ENCODE measurements at places on chromosomes 13 and 19.

GRCh38 chr13:39452417-39452816 is 150.6 kb downstream of the LHFPL6 start:
- DNase-seq, result no peak

DNA sequence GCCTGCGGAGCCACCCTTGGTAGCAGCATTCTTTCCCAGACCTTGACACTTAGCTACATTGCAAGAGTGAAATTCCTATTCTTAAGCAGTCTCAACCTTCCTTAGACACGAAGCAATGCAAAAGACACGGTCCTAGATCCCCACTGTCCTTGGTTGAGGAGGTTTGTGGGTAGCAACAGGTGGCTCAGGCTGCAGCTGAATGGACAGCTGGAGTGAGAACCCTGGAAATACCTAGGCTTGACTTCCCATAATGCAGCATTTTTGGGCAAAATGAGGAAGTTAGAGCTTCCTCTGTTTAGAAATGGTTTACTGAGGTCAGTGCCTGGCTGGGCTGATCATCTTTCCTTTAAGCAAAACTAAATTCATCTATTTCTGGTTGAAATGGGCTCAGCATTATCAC is 296.6 kb downstream of the RFC3 start:
- no peak for DNase-seq

- no peak for DNase-seq
Measured at GRCh38 chr19:6039566-6040225, 61.8 kb upstream of the RANBP3 start.

GRCh38 chr13:39516096-39516495 is 86.9 kb downstream of the LHFPL6 start:
- DNase-seq, result no peak

- no peak for DNase-seq
Measured at GRCh38 chr13:30984620-30985019, 52.2 kb downstream of the TEX26 start.

DNA sequence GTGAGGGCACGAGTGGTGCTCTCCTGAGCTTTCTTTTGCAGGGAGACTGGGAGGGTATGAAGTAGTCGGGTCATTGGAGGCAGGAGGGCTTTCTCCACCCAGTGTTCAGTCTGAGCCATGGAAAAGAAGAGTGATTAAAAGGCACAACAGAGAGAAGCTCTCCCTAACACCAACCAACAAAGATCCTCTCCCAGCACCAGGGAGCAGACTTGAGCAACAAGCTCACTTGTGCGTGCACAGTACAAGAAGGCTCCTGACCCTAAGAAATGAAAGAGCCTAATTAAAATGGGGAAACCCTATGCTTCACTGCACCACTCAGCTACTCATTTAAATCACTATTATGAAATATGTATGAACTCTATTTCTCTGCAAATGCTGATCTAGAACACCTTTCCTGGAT is 276.3 kb upstream of the SOX21 start:
- DNase-seq, result no peak

DNA sequence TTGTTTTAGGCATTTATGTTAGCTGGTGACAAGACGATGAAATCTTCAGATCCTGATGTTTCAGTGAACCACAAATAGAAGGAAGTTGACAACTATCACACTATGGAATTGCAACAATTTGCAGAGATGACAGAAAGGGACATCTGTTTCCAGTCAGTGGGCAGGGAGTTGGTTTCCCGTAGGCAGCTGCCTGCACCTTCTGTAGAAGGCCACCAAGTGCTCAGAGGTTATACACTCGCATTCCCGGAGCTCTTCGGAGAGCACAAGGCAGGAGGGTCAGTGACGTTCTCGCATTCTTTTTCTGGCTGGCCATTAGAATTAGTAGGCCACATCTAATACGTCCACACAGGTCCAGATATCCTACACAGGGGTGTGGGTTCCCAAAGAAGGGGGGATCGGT is 129.4 kb downstream of the SHISA2 start:
- no peak for DNase-seq

Measured in amniotic stem cell (primary cell).